ENCODE measurements at places on chromosomes 5 and 9. TPM values are rescaled to one million over a fixed set of nuclear protein-coding genes. Genes with fewer than 3 reads are reported as not detected.

The FBP2 gene
- not detected for total RNA-seq

The CER1 gene
- not detected for total RNA-seq

The GBGT1 gene
- 10.9 TPM for total RNA-seq

The SPAAR gene
- 4.1 TPM for total RNA-seq

The SAP30L gene
- 15.9 TPM for total RNA-seq

The NTRK2 gene
- 23.2 TPM for total RNA-seq

The SGCD gene
- 9.2 TPM for total RNA-seq

The AMACR gene
- 9.5 TPM for total RNA-seq

The ZNF462 gene
- total RNA-seq = 18.2 TPM

The RFESD gene
- total RNA-seq = under 0.01 TPM

The TUSC1 gene
- total RNA-seq = 25.1 TPM

The NRARP gene
- 9.1 TPM for total RNA-seq

The NKD2 gene
- total RNA-seq = not detected

The RNF183 gene
- 0.35 TPM for total RNA-seq

The HSPB3 gene
- not detected for total RNA-seq

The RNF38 gene
- 18.2 TPM for total RNA-seq

The ACTBL2 gene
- total RNA-seq = not detected

The PBX3 gene
- total RNA-seq = 5.1 TPM

The PCDHB16 gene
- 3.8 TPM for total RNA-seq

The FOXD4L5 gene
- total RNA-seq = not detected

The INVS gene
- 36.8 TPM for total RNA-seq

The PCDHGB4 gene
- 16.7 TPM for total RNA-seq

The CD72 gene
- not detected for total RNA-seq

The TRPM6 gene
- total RNA-seq = 2.3 TPM

The PCDHGA4 gene
- 9.7 TPM for total RNA-seq

The NR5A1 gene
- 0.58 TPM for total RNA-seq

The NTNG2 gene
- total RNA-seq = not detected

The IL3 gene
- not detected for total RNA-seq

The HAVCR2 gene
- total RNA-seq = 2.4 TPM

The GABRA1 gene
- total RNA-seq = 1.7 TPM

The CDK9 gene
- total RNA-seq = 175 TPM

The NFIB gene
- 173 TPM for total RNA-seq

The PDCD1LG2 gene
- total RNA-seq = 2.4 TPM

The PCDHGB1 gene
- total RNA-seq = 6.9 TPM

The FOXI1 gene
- total RNA-seq = not detected

The SLC23A1 gene
- 1.0 TPM for total RNA-seq

The NR2F1-AS1 gene
- total RNA-seq = 46.1 TPM

The MAP1B gene
- 135 TPM for total RNA-seq

The DMRT2 gene
- 3.1 TPM for total RNA-seq

The PPP2R2B gene
- total RNA-seq = not detected

The F2RL2 gene
- 0.26 TPM for total RNA-seq

The NME5 gene
- total RNA-seq = 2.0 TPM

The RIOK2 gene
- 18.2 TPM for total RNA-seq

The CNTNAP3 gene
- 7.5 TPM for total RNA-seq

The FAM81B gene
- total RNA-seq = 6.5 TPM

The SLC25A2 gene
- total RNA-seq = 2.3 TPM

The IL13 gene
- not detected for total RNA-seq

The FOXD4 gene
- not detected for total RNA-seq

The PTGES gene
- total RNA-seq = 7.5 TPM

The KDM3B gene
- 72.5 TPM for total RNA-seq

The ZNF474 gene
- total RNA-seq = not detected

The GRM6 gene
- not detected for total RNA-seq

The LCN15 gene
- total RNA-seq = not detected

The SEMA5A gene
- 2.4 TPM for total RNA-seq
